Fibroblast of lung (primary cell): ENCODE measurements at places on chromosomes 11 and 22. TPM values are rescaled to one million over a fixed set of nuclear protein-coding genes. Genes with fewer than 3 reads are reported as not detected.

SMIM35 gene
- total RNA-seq = not detected in 2 replicates

MMP1 gene
- 28.5 and 489 TPM in 2 replicates for total RNA-seq

NCR3LG1 gene
- 4.5 and 4.9 TPM in 2 replicates for total RNA-seq

GRM5 gene
- total RNA-seq = under 0.01 TPM in 1 of 2 replicates, not detected in the other

OR52N4 gene
- 0.33 TPM in 1 of 2 replicates, not detected in the other for total RNA-seq

RASSF10 gene
- total RNA-seq = not detected in 2 replicates

OMP gene
- total RNA-seq = 0.51 and 0.83 TPM in 2 replicates

TMEM86A gene
- total RNA-seq = 0.77 and 0.83 TPM in 2 replicates

GLB1L2 gene
- total RNA-seq = under 0.01 TPM in 2 replicates

TNNT3 gene
- 0.26 TPM in 1 of 2 replicates, not detected in the other for total RNA-seq

KCNE3 gene
- 6.4 and 10.8 TPM in 2 replicates for total RNA-seq

NXPE2 gene
- under 0.01 TPM in 1 of 2 replicates, not detected in the other for total RNA-seq

PHF21B gene
- under 0.01 and 0.17 TPM in 2 replicates for total RNA-seq

SYT13 gene
- not detected in 2 replicates for total RNA-seq

IGLL5 gene
- total RNA-seq = not detected in 2 replicates

POLR3H gene
- 15.4 and 19.7 TPM in 2 replicates for total RNA-seq

EXPH5 gene
- 1.8 and 11.2 TPM in 2 replicates for total RNA-seq

SYCE3 gene
- 0.33 TPM in 1 of 2 replicates, not detected in the other for total RNA-seq

GAL3ST1 gene
- total RNA-seq = 0.17 TPM in 1 of 2 replicates, not detected in the other

CHRDL2 gene
- not detected in 2 replicates for total RNA-seq

FXYD6 gene
- total RNA-seq = 5.1 and 8.0 TPM in 2 replicates

KCNK4 gene
- under 0.01 TPM in 1 of 2 replicates, not detected in the other for total RNA-seq

LRP5 gene
- total RNA-seq = 20.8 and 22.0 TPM in 2 replicates

CLDN5 gene
- 0.33 and 0.51 TPM in 2 replicates for total RNA-seq

NRXN2 gene
- under 0.01 and 0.26 TPM in 2 replicates for total RNA-seq

ACR gene
- total RNA-seq = not detected in 2 replicates

OR8A1 gene
- total RNA-seq = not detected in 2 replicates

SHANK3 gene
- 0.26 and 0.33 TPM in 2 replicates for total RNA-seq

OR8B12 gene
- not detected in 2 replicates for total RNA-seq

PGA4 gene
- 2.3 TPM in 1 of 2 replicates, not detected in the other for total RNA-seq

OR52H1 gene
- 0.50 and 0.51 TPM in 2 replicates for total RNA-seq

RIBC2 gene
- total RNA-seq = under 0.01 TPM in 1 of 2 replicates, not detected in the other

TTC36 gene
- 0.99 and 1.0 TPM in 2 replicates for total RNA-seq

TBX1 gene
- not detected in 2 replicates for total RNA-seq

FGF4 gene
- not detected in 2 replicates for total RNA-seq

APOL1 gene
- total RNA-seq = 44.2 and 80.3 TPM in 2 replicates
